ENCODE measurements at places on chromosomes 6 and 20. TPM values are rescaled to one million over a fixed set of nuclear protein-coding genes. Genes with fewer than 3 reads are reported as not detected.

The FLRT3 gene
- total RNA-seq = not detected

The SIRPB2 gene
- total RNA-seq = not detected

The KCNQ2 gene
- not detected for total RNA-seq

The PLTP gene
- 12.7 TPM for total RNA-seq

Data from OCI-LY7 (cell line).